GM23338 (cell line): ENCODE measurements at places on chromosomes 2 and 18. TPM values are rescaled to one million over a fixed set of nuclear protein-coding genes. Genes with fewer than 3 reads are reported as not detected.

- H3K27ac ChIP-seq = no peak overlapping the region
- H3K36me3 ChIP-seq = no peaks in the 10 kb centered on the region
- H3K4me3 ChIP-seq = no peak overlapping the region
Measured at GRCh38 chr2:28499282-28499681, 3.4 kb downstream of the PLB1 start.

GRCh38 chr2:39571111-39571731, 94.5 kb upstream of the TMEM178A start:
- H3K27ac ChIP-seq = no peak overlapping the region; the same call in 1 of the 2 replicates
- H3K4me3 ChIP-seq = no peak overlapping the region
- no peaks in the 10 kb centered on the region for H3K4me1 ChIP-seq
- no peak for DNase-seq

The TPGS2 gene
- 167 and 173 TPM in 2 replicates for total RNA-seq

GRCh38 chr2:45930396-45930792, 278.9 kb downstream of the PRKCE start:
- no peaks in the 10 kb centered on the region for H3K36me3 ChIP-seq
- H3K4me1 ChIP-seq = no peaks in the 10 kb centered on the region
- no peak overlapping the region for H3K27ac ChIP-seq
- H3K27me3 ChIP-seq = no peaks in the 10 kb centered on the region
- DNase-seq = no peak

DNA sequence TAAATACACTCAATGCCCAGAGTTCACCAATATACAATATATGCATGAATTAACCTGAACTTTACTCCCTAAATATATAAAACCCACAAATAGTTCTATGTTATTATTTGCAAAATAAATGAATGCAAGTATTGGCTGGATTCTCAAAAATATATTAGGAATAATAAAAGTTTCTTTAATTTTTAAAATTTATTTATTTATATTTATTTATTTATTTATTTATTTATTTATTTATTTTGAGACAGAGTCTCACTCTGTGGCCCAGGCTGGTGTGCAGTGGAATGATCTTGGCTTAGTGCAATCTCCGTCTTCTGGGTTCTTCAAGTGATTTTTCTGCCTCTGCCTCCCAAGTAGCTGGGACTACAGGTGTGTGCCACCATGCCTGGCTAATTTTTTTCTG, 88.7 kb upstream of the TMEFF2 start:
- H3K4me1 ChIP-seq = no peaks in the 10 kb centered on the region
- no peaks in the 10 kb centered on the region for H3K27me3 ChIP-seq
- no peak overlapping the region for H3K27ac ChIP-seq
- no peak overlapping the region for H3K4me3 ChIP-seq
- H3K36me3 ChIP-seq = no peaks in the 10 kb centered on the region

DNA sequence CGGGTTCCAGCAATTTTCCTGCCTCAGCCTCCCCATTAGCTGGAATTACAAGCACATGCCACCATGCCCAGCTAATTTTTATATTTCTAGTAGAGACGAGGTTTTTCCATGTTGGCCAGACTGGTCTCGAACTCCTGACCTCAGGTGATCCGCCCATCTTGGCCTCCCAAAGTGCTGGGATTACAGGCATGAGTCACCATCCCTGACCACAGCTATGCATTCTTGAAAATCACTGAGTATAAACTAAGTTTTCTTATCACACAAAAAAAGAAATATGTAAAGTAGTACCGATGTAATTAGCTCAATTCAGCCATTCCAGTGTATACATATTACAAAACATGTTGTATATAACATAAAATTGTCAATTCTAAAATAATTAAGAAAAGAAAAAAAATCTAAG, 232.7 kb downstream of the MBD2 start:
- no peak for DNase-seq
- H3K27ac ChIP-seq = no peak overlapping the region
- no peaks in the 10 kb centered on the region for H3K4me1 ChIP-seq
- no peaks in the 10 kb centered on the region for H3K27me3 ChIP-seq
- H3K4me3 ChIP-seq = no peak overlapping the region
- H3K36me3 ChIP-seq = no peaks in the 10 kb centered on the region

- H3K27me3 ChIP-seq = no peaks in the 10 kb centered on the region
- H3K4me3 ChIP-seq = no peak overlapping the region
- H3K4me1 ChIP-seq = peaks cover 6% of the 10 kb centered on the region
- no peaks in the 10 kb centered on the region; the same call in 1 of the 2 replicates for H3K36me3 ChIP-seq
Measured at GRCh38 chr2:186637497-186637800, 47.6 kb downstream of the ITGAV start.

The PLB1 gene
- 0.21 TPM in 1 of 2 replicates, not detected in the other for total RNA-seq

The ACMSD gene
- total RNA-seq = not detected in 2 replicates

DNA sequence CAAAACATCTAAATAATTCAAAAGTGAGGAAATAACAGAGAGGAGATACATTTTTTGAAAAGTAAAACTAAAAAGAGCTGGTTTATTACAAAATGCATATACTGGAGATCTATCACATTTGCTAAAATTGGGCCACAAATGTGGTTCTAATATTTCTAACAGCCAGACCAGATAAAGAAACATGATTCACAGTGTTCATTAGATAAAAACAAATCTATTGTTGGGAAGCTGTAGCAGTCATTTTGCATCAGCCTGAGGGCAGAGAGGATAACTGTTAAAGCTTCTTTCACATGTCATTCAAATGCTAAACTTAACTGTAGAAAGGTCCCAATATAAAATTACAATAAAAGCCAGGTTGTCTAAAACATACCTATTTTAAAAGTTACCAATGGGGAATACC, 148.3 kb downstream of the GULP1 start:
- H3K4me3 ChIP-seq = no peak overlapping the region
- no peak for DNase-seq
- H3K27ac ChIP-seq = no peak overlapping the region
- no peaks in the 10 kb centered on the region for H3K36me3 ChIP-seq

DNA sequence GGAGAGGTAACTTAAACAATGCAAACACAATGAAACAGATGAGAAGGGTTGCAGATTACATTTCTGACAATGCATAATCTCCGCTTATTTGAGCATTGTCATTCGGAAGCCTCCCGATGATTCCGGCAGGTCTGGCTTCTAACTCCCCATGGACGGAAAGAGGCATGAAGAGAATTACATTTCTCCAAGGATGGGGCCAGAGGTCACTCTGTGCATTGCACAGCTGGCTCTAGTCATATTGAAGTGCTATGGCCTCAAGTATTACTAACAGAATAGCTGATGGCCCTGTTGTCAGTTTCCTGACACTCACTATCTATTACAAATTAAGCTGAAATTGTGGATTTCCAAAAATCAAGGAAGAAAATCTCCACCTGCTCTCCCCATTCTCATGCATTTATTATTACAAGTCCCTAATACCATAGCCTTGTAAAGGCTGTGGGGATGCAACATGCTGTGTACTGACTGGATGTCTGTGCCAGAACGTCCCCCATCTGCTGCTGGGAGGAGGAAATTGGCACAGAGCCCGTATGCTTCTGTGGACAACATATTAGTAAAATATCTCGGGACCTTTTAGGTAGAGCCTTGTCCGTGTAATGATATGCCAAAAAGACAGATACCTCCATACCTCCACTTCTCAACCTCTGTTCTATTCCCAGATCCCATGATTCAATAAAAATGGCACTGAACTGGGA, 168.1 kb downstream of the SETBP1 start:
- H3K4me1 ChIP-seq = peaks cover 18% of the 10 kb centered on the region; the same call in 1 of the 2 replicates
- no peak for DNase-seq
- H3K36me3 ChIP-seq = no peaks in the 10 kb centered on the region
- H3K27me3 ChIP-seq = no peaks in the 10 kb centered on the region
- H3K4me3 ChIP-seq = no peak overlapping the region
